ENCODE measurements at places on chromosomes 5 and 9. TPM values are rescaled to one million over a fixed set of nuclear protein-coding genes. Genes with fewer than 3 reads are reported as not detected.

- no peak for DNase-seq
These were observed 805.4 kb upstream of the CDH6 start for GRCh38 chr5:30387974-30388632.

- DNase-seq, result no peak
These were observed 15.0 kb downstream of the FER start for GRCh38 chr5:108762660-108763059.

GRCh38 chr5:143117821-143118220 is 285.7 kb downstream of the NR3C1 start:
- DNase-seq, result no peak

- DNase-seq, result no peak
These were observed 318.8 kb downstream of the ACTL7B start for GRCh38 chr9:108536836-108537601.

DNA sequence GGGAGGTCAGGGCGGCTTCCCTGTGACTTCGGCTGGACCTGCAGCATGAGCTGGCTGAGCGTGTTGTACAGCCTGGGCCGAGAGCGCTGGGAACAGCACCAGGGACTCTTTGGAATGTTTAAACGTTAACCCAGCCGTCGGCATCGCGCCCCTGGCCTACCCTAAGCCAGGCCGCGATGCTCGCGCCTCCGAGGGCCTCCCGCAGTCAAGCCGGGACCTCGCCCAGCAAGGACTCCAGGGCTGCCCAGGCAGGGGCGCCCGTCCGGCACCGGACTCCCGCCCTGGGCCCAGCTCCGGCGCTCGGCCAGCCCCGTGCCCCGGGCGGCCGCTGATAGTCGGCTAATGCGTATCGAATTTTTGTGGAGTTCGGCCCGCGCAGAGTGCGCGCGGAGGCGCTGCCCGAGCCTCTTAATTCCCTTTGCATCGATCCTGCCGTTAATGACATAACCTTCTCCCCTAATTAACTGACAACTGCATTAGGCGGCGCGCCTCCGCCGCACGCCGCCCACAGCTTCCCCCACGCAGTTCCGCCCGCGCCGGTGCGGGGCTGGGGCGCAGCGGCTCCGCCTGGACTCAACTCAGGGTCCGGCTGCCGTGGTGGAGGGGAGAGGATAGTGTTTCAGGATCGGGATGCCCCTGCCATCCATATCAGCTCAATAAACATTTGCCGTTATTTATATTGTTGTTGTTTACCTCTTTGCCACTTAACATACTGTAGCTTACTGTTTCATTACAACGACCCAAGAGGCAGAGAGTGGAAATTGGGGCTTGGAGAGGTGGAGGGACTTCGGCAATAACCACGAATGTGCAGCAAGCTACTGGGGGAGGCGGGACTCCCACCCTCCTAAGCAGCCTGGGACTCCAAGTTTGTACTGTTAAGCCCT is 28.8 kb upstream of the CDC23 start:
- DNase-seq, result no peak

TMEM174 gene
- not detected for total RNA-seq

GLDC gene
- 4.4 TPM for total RNA-seq

Measured in NCI-H460 (cell line).